Right kidney (tissue), 9 donors: ENCODE measurements at places on chromosomes 3 and 15.

DNA sequence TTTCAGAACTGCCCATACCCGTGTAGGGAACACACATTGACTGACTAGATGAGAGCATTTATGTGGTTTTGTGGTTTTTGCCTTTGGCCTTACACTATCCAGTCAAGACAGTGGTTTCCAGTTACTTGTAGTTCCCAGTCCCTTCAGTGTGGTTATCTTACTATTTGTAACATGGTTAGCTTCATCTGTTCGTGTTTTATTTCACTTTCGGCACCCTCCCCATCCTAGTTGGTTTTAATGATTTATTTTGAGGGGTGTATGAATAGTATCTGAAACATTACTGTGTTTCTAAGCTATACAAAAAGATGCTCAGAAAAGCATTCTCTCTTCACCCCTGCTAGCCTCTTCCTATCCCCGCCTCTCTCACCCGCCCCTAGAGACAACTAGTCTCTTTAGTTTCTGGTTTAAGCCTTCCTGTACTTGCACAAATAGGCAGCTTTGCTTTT is 14.1 kb downstream of the LYSMD4 start:
- DNase-seq, result no peak

DNA sequence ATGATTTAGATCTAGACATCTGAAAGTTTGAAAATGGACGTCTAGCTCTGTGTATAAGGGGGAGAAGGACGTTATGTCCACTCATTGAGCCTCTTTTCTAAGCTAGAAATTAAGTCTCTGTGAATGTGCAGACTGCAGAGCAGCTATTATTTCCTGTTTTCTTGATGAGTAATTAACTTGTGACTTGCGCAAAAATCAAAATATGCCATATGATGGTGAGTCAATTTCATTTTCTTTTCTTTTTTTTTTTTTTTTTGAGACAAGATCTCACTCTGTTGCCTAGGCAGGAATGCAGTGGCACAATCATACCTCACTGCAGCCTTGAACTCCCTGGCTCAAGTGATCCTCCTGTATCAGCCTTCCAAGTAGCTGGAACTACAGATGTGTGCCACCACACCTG is 14.1 kb downstream of the LACTB start:
- DNase-seq, result no peak

- no peak for DNase-seq
These were observed 22.7 kb downstream of the DHX36 start for GRCh38 chr3:154301561-154301960.

DNA sequence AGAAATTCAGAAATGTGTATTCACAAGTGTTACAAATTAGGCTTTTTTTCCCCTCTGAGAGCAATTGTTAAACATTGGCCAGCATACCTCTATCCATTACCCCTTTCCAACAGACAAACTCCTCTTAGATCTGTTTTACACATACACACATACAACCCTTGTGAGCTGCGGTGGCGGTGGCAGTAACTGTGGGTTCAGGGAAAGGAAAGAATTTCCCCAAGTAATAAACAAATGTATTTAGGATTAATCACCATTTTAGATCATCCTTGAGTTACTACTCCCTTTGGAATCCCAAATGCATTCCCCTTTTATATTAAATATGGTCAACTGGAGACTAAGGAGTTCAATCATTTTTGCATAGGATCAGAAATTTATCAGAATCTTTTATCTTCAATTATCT is 667.0 kb downstream of the FHIT start:
- DNase-seq, result no peak

GRCh38 chr15:92617549-92618520 is 37.7 kb downstream of the FAM174B start:
- DNase-seq, result no peak

DNA sequence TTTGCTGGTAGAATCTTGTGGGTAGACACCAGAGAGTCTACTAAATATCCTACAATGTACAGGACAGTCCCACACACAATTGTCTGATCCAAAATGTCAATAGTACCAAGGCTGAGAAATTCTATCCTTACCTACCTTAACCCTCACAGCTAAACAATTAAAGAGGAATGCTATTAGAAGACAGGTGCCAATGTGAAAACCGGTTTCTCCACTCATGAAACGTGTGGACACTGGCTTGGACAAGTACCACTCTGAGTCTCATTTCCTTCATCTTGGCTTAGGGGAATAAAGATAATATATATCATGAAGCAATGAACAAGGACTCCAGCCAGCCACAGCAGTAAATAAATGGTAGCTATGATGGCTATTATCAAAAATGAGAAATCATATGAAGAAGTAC is 90.2 kb downstream of the RFTN1 start:
- no peak for DNase-seq

GRCh38 chr15:44094781-44095180 is 100.3 kb downstream of the FRMD5 start:
- DNase-seq, result no peak

DNA sequence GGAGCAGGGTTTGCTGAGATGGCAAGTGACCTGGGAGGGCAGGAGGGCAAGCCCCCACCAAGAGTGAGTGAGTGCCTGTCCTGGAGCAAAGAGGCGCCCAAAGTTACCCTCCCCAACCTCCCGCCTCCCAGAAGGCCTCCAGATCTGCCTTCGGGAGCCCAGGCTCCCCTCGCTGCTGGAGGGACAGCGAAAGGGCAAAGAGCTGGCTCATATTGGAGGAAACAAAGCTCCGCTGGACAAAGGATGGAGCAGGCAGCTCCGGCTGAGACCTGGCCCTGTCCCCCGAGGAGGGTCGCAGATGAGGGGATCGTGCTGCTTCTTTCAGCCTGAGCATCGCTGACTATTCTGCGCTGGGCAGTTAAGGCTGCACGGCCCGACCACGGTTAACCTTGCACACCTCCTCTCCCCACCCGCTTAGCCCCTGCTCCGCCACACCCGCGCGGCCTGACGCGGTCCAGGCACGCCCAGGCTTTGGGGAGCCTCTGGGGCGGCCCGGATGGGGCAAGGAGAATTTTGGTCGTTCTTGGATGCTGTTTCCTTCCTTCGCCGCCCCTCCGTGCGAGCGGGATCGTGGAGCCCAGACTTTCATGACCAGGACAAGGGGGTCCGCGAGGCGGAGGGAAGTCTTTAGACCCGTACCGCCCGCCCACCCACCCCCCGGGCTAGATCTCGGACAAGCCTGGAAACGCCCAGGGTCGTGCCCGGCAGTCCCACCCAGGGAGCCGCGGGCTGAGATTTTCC is 651 bp downstream of the PLCD1 start:
- DNase-seq, result peak; percentile 66

GRCh38 chr3:149717391-149718056 is 34.8 kb downstream of the COMMD2 start:
- peak; percentile 30 for DNase-seq

DNA sequence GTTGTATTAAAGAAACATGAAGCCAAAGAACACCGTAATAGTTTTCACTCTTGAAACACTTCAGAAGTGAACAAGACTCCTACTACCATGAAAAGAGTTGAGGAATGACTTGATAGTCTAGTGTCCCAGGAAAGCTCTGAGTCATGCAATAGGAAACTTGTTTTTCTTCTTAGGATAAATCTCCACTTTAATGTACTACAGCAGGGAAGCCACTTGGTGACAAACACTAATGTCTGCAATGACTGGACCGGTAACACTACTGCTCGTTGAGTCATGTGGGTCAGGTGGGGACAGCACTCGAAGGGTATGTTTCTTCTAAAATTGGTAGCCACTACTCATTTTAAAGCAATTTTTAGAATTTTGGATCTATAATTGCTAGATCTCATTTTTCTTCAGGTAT is 291.7 kb upstream of the CNTN3 start:
- DNase-seq, result no peak

- no peak for DNase-seq
These were observed 116.4 kb upstream of the RAD18 start for GRCh38 chr3:9079676-9080075.

DNA sequence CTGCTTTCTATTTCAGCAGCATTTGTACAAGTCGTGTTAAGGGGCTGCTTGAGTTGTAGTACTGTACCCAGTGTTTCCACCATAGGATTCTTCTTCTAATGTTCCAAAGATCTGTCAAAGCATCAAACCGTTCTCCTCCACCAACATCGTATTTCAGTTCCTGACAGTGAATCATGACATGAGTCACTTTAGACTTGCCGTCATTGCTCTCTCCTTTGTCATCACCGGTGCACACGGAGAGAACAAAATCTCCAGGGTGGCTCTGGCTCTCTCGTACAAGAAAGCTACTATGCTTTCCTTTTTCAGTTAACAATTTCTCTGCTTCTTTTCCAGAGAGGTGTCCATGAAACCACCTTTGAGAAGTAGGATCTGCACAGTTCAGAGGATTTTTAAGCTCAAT is 270.9 kb upstream of the CCDC54 start:
- no peak for DNase-seq

- no peak for DNase-seq
These were observed 169.2 kb upstream of the SLC2A2 start for GRCh38 chr3:171195686-171196085.

DNA sequence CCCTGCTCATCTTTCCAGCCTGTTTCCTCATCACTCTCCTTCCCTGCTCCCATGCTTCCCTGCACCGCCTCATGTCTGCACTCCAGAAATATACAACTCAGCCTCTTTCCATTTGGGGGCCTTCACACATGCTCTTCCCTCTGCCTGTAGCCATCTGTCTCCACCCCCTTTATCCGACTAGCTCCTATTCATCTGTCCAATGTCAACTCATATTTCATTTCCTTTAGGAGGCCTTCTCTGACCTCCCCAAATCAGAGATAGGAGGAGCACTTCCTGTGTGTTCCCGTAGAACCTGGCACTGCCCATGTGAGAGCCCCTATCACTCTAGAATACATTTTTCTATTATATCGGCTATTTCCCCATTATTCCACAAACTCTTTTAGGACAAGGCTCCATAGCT is 10.6 kb downstream of the ATP8B4 start:
- DNase-seq, result no peak

DNA sequence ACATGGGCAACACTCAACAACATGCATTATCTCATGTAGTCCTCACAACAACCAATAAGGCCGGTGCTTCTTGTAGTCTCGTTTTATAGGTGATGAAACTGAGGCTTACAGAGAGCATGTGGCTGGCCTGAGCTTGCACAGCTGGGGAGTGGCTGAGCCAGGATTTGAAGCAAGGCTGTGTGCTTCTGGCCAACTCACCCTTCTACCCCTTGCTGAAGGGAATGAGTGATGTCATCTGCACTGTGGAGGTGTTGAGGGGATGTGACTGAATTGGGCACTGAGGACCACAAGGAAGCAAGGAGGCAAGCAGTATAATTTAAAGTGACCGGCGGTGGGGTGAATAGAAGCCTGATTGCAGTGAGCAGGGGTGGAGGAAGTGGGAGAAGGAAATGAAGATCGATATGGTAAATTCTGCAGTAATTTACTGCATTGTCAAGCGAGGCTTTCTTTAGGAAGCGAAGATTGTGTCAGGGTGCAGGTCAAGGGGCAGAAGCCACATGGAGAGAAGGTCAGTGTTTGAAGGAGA is 62.3 kb downstream of the MINAR1 start:
- DNase-seq, result no peak

GRCh38 chr15:71448688-71449114 is 333.4 kb downstream of the THSD4 start:
- DNase-seq, result peak; percentile 40

- no peak for DNase-seq
These were observed 23.9 kb downstream of the DPH6 start for GRCh38 chr15:35522061-35522460.

GRCh38 chr3:129371041-129371826 is 57.2 kb downstream of the EFCAB12 start:
- DNase-seq, result no peak

GRCh38 chr15:34043391-34043790 is 4.4 kb upstream of the AVEN start:
- no peak for DNase-seq

- DNase-seq, result no peak
These were observed 15.7 kb downstream of the RFT1 start for GRCh38 chr3:53114412-53115074.

DNA sequence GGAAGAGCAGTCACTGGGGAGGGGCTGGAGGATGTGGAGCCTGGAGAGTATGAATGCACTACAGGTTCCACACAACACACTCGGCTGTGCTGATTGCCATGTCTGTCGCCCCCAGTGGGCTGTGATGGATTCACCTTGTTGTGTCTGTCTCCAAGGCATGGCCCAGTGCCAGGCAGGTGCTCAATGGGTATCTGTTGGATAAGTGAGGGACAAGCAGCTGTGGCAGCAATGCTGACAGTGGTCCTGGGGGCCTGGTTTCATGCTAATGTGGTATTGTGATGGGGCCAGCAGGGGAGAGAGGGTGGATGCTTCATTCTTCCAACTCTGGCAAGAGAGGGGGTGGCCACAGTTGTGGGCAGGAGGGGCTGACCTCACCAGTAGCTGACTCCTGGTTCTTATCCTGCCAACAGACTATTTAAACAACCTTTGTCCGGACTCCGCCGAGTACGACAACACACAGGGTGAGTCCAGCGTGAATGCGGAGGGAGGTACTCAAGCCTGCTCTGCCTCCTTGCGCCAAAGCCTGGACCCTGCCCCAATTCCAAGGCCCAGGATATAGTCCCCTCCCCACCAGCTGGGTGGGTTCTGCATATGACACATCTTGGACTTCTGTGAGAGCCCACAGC is 47.3 kb upstream of the NR2C2 start:
- DNase-seq, result no peak

GRCh38 chr3:162213956-162214355 is 717.3 kb downstream of the OTOL1 start:
- DNase-seq, result no peak

- peak; percentile 86 for DNase-seq
These were observed 26.9 kb upstream of the THRB start for GRCh38 chr3:24521420-24522145.

DNA sequence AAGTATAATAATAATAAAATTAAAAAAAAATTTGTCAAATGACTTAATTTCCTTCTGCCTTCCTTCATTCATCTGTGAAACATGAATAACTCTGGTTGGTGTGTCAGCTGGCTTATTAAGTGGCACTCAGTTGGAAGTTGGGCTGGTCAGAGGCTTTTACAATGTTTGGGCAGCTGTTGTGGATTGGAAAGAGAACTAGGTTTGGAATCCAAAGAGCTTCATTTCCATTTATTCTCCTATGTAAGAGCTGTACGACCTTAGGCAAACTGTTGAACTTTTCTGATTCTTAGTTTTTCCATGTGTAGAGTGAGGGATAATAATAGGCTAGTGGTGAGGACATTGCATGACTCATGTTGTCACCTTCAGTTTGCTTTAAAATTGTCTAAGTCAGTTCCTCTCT is 606.7 kb downstream of the PDCD6IP start:
- no peak for DNase-seq

GRCh38 chr3:124831628-124832199 is 55.5 kb downstream of the ITGB5 start:
- no peak for DNase-seq

- DNase-seq, result no peak
These were observed 1.6 kb upstream of the RBMS3 start for GRCh38 chr3:29279286-29279685.

GRCh38 chr15:43529141-43529540 is 11.7 kb downstream of the MAP1A start:
- DNase-seq, result no peak

GRCh38 chr15:98653686-98654085 is 5.3 kb downstream of the IGF1R start:
- no peak for DNase-seq

DNA sequence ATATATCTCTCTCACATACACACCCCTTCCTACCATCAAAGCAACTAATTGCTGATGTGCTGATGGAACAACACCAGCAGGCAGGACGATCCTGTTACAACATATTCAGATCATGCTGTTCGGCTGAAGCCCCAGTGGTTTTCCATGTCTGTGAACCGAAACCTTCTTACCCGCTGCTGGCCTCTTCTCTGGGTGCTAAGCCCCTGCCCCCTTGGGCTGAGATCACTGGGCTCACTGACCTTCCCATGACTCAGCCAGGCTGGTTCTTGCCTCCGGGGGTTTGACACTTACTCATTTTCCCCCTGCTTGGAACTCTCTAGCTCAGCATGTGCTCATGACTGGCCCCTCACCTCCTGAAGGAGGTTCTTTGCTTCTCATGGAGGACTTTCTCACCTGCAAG is 122.0 kb upstream of the RGMA start:
- no peak for DNase-seq
